ENCODE measurements at places on chromosomes 4 and X. TPM values are rescaled to one million over a fixed set of nuclear protein-coding genes. Genes with fewer than 3 reads are reported as not detected.

Gene CAPN6
- 0.54 TPM for total RNA-seq

Gene HSFX3
- total RNA-seq: not detected

DNA sequence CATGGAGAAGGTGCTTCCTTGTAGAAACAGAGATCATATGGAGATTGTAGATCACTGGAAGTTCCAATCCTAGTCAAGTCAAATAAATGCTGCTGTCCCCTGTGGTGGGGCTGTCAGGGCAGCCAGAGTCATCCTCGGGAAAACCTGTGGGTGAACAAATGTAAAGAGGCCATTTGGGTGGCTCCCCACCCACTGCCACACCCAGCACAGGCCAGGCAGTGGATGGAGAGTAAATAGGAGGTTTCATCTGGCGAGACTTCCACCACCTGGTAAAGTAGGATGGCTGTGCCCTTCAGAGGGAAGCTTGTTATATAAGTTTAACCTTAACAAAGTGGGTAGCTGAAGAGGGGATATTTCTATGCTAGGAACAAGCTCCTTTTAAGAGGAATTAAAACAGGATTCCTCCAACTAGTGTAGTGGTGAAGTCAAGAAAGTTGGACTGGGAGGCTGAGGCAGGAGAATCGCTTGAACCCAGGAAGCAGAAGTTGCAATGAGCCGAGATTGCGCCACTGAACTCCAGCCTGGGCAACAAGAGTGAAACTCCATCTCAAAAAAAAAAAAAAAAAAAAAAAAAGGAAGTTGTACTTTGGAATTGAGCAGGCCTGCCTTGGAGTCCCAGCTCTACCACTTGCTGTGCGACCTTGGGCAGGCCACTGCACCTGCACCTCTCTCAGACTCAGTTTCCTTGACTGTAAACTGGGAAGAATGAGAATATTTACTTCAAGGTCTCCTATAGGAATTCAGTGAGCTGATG lies 273.7 kb downstream of the PTTG2 start:
- no peak for DNase-seq

DNA sequence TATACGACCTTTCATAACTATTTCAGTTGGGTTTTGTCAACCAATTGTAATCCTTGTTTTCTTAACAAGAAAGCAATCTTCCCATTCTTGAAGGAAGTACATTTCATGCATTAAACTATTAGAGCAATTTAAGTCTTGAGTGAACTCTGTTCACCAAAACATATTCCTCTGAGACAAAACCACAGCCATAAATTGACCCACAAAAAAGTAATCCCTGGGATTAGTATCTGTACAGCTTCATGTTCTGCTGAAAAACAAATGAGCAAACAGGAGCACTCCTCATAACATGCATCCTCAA lies 207.0 kb upstream of the PDE5A start:
- DNase-seq: no peak

- DNase-seq: peak; percentile 98
These were observed 435 bp upstream of the MXD4 start for GRCh38 chr4:2262145-2262943.

DNA sequence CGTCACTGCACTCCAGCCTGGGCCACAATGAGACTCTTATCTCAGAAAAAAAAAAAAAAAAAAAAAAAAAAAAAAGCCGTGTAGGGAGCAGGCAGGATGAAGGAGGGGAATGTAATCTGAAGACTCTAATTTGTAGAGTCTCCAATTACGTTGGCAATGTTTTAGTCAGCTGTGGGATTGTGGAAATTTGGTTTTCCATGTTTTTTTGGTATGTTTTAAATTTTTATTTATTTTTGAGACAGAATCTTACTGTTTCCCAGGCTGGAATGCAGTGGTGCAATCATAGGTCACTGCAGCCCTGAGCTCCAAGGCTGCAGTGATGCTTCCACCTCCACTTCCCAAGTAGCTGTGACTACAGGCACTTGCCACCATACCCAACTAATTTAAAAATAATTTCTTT lies 56.5 kb downstream of the NSD2 start:
- no peak for DNase-seq

DNA sequence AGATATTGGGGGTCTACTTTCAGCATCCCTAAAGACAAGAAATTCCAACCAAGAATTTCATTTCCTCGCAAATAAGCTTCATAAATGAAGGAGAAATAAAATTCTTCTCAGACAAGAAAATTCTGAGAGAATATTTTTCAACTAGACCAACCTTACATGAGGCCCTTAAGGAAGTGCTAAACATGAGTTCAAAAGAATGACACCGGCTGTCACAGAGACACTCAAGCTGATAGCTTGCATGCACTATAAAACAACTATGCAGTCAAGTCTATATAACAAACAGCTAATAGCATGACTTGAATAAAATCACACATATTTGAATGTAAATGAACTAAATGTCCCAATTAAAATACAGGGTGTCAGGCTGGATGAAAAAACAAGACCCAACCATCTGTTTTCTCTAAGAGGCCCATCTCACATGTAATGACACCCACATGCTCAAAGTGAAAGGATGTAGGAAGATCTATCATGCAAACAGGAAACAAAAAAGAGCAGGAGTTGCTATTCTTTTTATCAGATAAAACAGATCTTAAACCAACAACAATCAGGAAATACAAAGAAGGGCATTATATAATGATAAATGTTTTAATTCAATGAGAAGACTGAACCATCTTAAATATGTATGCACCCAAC lies 27.2 kb downstream of the FAAH2 start:
- no peak for DNase-seq

DNA sequence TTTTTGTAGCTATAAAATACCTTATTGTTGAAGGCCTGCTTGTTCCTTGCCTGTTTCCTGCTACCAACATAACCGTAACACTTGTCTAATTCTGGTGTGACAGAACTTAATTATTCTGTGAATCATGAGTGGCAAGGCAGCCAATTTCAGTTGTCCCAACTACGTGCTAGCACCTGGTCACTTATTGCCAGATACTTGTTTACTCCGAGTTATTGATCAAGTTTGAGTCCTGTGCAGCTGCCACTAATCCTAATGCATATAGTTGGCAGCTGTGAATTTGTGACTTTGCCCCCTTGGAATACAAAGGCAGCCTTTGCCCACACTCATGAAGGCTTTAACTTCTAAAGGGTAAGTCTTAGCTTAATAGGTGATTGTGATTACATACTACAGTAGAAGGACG lies 7.8 kb upstream of the RNF128 start:
- DNase-seq: no peak

GRCh38 chrX:149717803-149718202 lies 5.9 kb downstream of the MAGEA11 start:
- no peak for DNase-seq

GRCh38 chrX:153502131-153502530 lies 7.4 kb downstream of the BGN start:
- DNase-seq: no peak

Data from cerebellum (tissue), 4 donors.